ENCODE measurements at places on chromosomes 4 and X.
A peak's percentile ranks its signal among the peaks of the same experiment; 100 is the strongest.

DNA sequence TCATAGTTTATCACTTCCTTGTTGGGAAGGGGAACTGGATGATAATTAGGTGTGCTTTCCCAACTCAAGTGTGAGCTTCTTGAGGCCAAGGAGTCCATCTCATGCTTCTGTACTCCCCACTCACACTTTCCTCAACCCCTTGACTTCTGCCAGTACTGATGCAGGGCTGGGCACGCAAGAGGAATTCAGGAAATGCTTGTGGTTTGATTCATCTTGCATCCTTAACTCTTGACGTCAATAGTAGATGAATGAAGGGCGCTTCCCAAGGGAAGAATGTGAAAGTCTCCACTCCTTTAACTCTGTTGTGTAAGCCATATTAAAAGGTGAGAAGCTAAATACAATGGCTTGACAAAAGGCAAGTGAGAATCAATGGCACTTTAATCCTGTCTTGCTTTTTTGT lies 101.8 kb downstream of the AGTR2 start:
- no peak for DNase-seq

DNA sequence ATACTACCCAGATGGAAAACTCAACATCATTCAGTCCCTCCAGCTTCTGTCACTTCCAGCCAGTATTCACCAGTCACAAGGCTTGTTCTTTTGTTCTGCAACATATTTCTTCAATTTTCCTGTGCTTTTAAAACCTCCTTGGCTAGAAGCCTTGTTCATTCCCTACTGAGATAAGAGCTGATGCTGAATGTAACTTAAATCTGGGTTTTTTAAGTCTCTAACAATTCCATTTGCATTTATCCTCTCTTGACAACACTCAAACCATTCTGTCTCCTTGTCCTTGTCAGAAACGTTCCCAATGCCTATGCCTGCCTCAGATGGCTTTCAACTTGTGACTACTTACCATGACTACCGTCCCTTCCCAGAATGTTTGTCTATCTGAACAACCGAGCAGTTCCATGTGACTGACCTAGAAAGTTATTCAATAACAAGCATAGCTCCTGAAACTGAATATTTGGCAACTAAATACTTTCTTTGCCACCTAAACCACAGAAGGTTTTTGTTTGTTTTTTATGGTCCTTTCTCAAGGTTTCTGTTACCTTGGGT lies 682.9 kb upstream of the GALNTL6 start:
- no peak for DNase-seq

- DNase-seq: no peak
Observed at GRCh38 chr4:88831031-88831430, 133.4 kb upstream of the NAP1L5 start.

- DNase-seq: no peak
Observed at GRCh38 chrX:15524417-15524816, 23.8 kb downstream of the BMX start.

DNA sequence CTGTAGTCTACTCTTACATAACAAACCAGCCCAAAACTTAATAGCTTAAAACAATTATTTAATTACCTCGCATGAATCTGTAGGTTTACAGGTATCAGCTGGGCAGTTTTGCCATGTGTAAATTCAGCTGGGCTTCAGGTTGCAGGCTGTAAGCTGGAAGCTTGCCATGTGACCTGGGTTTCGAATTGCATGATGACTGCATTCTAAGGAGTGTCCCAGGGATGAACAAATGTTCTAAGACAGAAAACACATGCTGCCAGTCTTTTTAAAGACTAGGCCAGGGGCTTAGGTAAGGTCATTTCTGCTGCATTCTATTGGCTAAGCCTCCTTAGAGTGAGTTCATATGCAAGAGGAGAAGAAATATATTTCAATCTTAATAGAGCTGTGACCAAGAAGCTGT lies 44.8 kb downstream of the GRIA2 start:
- no peak for DNase-seq

DNA sequence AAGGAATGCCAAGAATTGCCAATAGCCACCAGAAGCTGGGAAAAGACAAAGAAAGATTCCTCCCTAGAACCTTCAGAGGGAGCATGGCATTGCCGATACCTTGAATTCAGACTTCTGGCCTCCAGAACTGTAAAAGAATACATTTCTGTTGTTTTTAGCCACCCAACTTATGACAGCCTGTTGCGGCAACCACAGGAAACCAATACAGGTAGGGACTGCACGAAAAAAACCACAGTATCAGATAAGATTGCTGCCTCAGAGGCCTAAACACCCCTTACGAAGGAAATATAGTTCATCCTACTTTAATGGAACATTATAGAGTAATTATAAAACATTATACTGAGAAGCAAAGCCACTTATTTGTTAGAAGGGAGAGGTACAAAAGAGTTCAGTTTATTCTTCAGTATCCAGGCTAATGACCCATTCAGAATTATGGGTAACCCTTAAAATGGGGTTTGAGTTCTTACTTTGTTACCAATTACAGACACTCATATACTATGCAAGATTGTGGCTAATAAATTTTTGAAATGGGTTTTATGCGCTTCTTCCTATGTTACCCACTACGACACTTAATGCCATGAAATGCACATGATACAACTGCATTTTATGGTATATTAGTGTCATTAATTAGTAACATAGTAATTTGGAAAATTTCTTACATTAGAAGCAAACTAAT lies 37.4 kb upstream of the SMIM10L2A start:
- no peak for DNase-seq

- DNase-seq: no peak
Observed at GRCh38 chr4:26885912-26886274, 25.3 kb downstream of the STIM2 start.

GRCh38 chr4:17511950-17512795 lies at the start of gene QDPR:
Gene QDPR, minus strand, starts transcription at chr4:17512090. Its CDS starts 36 bp downstream, at chr4:17512054.
- peak; percentile 49 for DNase-seq

GRCh38 chrX:153880440-153880815 lies 5.5 kb downstream of the L1CAM start:
- no peak for DNase-seq

DNA sequence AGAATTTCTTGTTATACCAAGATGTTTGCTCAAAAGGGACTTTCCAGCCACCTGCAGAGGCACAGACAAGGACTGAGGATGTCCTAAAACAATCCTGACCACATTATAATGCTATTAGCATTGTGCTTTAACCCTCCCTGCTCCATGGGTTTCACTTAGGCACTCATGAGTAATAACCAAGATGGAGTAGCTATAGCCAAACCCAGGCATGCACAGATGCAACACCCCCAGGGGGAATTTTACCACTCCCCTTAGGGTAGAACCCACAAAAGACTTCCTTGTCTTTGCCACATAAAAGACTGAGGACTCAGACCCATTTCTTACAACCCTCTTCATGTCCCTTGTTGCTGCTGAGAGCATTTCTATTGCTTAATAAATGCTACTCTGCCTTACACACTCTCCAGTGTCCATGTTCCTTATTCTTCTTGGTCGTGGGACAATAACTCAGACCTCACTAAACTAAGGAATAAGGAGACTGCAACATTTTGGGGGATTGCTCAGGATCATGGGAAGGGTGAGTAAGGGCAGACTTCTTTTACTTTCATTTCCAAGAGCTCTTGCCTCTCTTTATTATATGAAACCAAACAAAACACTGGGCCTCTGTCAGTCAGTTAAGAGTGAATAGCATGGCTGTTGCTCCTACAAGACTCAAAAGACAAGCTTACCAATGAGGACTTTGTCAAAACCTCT lies 103.5 kb downstream of the TECRL start:
- DNase-seq: no peak

DNA sequence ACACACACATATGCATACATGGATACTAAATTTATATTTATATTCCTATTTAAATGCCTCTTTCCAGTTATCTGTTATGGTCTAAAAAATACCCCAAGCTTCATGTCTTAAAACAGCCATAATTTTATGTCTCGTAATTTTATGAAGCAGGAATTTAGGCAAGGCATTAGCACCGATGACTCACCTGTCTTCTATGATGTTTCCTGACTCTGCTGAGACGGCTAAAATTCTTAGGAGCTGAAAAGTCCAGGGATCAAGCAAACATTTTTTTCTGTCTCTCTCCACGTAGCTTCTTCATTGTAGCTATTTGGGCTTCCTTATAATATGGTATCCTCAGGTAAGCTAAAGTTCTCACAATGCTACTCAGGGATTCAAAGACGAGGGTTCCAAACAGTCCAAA lies 930.3 kb downstream of the STIM2 start:
- DNase-seq: no peak

DNA sequence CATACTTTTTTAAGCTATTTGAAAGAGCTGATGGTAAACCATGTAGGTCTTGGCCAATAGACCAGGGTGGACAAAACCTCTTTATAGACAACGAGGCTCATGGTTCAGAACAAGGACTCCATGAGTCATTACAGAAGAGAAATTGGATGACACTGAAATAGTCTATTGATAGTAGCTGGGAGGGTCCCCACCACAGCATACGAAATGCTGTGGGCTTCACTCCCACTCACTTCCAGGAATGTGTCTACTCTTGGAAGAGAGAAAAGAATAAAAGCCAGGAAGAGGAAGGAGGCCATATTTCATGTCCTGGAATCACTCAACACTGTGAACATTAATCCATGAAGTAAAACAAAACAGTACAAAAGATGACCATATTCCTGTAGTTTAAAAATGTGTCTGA lies 82.3 kb upstream of the MXRA5 start:
- no peak for DNase-seq

DNA sequence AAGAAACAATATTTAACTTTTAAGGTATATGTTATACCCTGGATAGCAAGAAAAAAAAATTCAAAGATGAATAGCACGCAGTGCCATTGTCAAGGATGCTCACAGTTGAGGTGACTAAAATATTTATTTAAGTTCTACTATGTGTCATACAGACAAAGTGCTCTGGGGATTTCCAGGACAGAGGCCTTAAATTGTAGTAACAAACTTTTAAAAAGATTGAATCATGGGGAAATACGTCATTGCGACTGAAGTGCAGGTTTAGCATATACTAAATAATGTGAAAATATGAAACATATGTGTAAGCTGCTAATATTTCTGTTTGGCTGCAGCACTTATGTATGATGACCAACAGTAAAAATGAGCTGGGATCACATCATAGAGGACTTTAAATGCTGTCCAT lies 748.0 kb upstream of the PCDH7 start:
- no peak for DNase-seq

DNA sequence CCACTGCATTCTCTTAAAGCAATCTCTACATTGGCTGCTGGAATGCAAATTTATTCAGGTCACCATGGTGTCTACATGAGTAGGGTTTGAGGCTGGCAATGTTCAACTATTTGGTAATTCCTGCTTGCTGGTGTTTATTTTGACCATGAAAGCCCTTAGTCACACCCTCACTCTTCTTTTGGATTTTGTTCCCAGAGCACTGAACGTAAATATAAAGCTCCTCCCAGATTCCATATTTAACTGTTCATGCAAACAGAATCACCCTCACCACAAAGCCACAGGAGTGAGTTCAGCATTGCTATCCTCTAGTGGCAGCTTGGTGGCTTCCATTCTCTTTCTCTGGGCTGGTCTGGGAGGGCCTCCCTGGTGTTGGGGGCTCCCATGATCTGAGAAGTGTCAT lies 82.8 kb downstream of the LNX1 start:
- no peak for DNase-seq

DNA sequence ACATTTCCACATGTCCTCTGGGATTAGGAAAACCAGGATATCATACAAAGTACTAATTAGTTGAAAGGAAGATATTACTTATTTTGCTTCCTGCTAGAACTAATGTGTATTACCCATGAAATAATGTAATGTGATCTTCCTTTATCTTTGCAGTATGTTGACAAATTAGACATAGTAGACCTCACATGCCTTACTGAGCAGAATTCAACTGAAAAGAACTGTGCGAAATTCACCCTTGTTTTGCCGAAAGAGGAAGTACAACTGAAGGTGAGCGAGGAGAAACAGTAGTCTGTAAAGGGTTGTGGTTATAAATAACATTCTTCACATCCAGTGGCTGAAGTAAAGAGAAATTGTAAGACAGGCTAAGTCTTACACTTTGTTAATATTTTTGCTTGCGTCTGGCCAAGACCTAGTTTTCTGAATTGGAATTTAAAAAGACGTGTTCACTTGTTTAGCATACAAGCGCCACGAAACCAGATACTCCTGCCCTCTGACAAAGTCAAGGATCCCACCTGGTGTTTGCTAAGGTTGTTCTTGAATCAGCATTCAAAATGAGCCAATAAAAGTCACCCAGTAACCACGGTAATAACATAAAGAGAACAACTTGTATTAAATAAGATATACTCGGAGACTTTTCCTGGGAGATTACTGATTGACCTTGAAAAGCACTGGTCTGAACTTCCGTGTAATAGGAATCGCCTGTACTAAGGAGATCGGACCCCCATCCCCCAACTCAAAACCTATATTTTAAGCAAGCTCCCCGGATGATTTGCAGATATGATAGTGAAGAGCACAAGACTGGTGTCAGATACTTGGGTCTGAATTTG lies 16.9 kb downstream of the STAP1 start:
- no peak for DNase-seq
